B cell (primary cell): ENCODE measurements at places on chromosomes 11 and 22.

DNA sequence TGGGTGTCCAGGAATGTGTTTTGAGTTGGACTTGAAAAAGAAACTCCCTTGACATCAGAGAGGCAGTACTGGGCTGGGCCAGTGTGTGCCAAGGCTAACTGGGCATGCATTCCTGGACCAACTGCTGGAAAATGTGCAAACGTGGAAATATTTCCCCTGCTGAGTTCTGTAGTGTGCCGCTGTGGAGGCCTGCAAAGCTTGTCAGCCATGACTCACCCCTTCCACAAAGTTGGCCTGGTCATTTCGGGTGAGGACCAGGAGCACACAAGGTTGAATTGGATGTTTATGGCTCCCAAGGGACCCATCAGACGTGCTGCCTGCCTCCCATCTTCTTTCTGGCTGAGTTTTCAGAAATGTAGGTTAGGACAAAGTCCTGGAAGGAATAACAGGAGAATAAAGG is 513.1 kb downstream of the MIAT start:
- DNase-seq, result no peak

- no peak for DNase-seq
Measured at GRCh38 chr22:46350121-46350520, 14.6 kb downstream of the TRMU start.

- no peak for DNase-seq
Measured at GRCh38 chr11:96827164-96827563, 437.4 kb downstream of the JRKL start.

- DNase-seq, result no peak
Measured at GRCh38 chr22:21641417-21641788, 699 bp upstream of the SDF2L1 start.

DNA sequence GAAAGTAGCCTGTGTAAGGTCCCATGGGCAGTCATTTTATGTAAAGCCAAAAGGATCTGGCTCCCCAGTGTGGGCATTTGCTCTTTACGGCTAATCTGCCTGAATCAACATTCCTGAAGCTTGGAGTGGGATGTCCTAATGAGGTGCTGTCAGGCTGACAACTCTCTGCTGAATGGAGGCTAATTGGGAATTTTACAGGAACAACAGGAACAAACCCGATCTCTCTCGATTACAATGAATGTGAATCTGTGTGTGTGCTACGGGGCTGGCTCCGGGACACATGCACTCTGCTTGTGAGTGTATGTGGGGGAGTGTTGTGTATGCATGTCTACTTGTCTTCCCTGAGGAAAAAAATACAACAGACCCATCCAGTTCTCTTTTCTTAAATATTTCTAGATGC is 415.2 kb downstream of the TENM4 start:
- DNase-seq, result no peak

DNA sequence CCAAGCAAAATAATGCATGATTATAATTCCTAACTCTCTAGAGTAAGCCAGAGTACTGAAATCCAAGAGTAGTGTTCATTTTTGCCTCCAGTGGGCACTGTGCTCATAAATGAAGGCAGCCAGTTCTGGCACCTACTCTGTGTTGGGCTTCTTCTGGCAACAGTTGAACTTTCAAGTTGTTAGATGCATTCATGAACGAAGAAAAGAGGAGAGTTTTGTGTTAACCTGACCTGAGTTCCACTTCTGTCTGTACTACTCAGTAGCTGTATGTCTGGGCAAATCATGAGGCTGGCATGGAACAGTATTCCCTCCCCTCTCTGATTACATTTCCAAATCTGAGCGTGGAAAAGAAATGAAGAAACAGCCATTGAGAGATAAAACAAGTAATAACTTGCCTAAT is 20.3 kb upstream of the TENM4 start:
- DNase-seq, result no peak

DNA sequence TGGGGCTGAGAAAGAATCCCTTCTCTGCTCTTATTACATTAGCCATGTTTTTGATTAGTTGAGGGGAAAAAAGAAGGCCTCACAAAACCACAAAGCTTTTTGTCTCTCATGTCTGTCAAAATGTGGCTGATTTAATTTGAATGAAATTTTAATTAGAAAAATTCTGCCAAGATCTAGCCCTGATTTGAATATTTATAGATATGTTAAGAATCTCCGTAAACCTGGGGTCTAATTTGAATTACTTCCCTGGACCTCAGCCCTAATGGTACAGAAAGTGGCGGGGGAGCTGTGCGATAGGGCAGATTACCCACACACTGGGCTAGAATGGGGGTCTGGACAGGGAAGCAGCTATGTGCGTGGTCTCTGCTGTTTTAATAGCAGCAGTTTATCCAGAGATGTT is 141.3 kb upstream of the TTC12 start:
- DNase-seq, result no peak

- no peak for DNase-seq
Measured at GRCh38 chr11:2582946-2583604, 116.7 kb downstream of the KCNQ1OT1 start.

GRCh38 chr11:100923555-100923954 is 206.1 kb downstream of the PGR start:
- DNase-seq, result no peak

- no peak for DNase-seq
Measured at GRCh38 chr11:15062599-15062998, 10.8 kb upstream of the CALCB start.

DNA sequence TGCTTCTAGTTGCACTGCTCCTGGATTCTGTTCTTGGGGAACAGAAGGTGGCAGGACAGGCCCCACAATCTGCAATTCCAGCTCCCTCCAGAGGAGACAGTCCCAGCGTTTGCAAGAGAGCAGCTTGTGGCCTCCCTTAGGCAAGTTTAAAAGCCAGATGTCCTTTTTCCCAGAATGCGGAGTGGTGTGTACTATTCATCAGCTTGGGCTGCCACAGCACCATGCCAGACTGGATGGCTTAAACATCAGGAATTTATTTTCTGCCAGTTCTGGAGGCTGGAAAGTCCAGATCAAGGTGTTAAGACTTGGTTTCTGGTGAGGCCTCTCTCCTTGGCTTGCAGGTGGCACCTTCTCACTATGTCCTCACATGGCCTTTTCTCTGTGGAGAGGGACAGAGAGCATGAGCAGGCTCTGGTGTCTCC is 11.7 kb downstream of the MIAT start:
- no peak for DNase-seq

DNA sequence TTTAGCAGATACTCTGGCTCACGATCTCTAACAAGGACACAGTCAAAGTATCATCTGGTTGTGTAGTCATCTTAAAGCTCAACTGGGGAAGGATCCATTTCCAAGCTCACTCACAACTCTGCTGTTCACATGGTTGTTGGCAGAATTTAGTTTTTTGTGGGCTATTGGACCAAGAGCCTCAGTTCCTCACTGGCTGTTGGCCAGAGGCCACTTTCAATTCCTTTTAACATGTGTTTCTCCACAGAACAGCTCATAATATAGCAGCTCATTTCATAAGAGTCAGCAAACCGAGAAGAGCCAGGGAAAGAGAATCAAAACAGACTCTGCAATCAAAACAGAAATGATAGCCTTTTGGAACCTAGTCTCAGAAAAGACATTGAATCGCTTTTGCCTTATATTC is 22.6 kb downstream of the IZUMO1R start:
- DNase-seq, result no peak

DNA sequence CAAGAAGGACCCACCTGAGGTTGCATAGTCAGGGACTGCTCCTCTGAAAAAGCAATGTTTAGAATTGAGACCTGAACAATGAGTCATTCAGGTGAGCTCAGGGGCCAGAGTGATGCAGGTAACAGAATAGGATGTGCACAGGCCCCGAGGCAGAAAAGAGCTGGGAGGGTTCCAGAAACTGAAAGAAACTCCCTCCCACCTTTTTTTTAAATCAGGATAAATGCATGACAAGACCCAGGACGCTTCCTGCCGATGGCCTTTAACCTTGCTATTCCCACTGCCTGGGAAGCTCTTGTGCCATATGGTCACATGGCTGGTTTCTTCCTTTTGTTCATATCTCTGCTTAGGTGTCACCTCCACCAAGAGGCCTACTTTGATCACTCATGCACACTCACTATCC is 214.2 kb upstream of the ZBED5 start:
- DNase-seq, result no peak

- no peak for DNase-seq
Measured at GRCh38 chr11:33670250-33671011, 30.2 kb downstream of the C11orf91 start.

- DNase-seq, result peak; percentile 72
Measured at GRCh38 chr22:46614025-46614931, 5.9 kb upstream of the GRAMD4 start.

DNA sequence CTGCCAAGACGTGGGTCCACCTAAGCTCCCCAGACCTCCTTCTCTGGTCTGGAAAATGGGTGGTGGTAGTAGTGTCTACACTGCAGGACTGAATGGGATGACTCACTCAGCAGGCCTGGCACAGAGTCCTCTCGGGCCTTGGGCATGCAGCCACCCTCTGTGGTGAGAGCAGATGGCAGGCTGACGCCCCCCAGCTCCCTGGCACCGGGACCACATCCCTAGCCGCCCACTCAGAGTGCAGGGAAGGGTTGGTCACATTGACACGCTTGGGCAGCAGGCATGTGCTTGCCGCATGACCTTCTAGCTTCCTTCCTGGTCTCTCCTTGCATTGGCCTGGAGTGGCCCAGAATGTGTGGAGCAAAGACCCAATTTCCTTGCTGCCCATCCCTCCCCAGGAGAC is 30.7 kb upstream of the PRODH start:
- DNase-seq, result no peak

DNA sequence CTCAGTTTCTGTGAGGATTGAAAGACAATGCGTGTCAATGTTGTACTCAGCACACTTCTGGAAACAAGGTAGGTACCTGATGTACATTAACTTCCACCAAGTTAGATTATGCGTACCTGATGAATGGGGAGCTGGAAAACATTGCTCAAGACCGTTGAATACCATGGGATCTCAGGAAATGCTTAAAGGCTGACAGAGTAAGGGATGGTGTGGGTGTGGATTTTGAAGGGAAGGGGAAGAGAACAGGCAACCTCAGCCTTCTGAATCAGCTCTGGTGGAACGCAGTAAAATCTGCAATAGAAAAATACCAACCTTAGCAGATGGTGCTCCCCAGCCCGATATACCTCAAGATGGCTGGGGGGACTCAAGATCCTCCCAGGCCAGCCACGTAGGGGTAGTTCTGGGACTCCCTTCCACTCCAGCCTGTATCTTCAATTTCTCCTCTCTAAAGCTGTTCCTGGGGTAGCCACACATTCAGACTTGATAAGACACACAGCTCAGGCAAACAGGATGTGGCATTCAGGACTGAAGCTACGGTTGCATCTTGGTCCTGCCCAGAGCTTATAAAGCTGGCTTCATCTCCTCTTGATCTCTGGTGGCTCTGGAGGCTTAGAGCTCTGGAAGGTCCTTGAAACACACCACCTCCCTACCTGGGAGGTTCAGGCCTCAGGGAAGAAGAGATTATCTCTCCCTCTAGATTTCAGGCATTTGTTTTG is 111.8 kb downstream of the CTNND1 start:
- DNase-seq, result no peak

GRCh38 chr11:69711822-69712801 is 8.3 kb upstream of the FGF19 start:
- peak; percentile 23 for DNase-seq

DNA sequence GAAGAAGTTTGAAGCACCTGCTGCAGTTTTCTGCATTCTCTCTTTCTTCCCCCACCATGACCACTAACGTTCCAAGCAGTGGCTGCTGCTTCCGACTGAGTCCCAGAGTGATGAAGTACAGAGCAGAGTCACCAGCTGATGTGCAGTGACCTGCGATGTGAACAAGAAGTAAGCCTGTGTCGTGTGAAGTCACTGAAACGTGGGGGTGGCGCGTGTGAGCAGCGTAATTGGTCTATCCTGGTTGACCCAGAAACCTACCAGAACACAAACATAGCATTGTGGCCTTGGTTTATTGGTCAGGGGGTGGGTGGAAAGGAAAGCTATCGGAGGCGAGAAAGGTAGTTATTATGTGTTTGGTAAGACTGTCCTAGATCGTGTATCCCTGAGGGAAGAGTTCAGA is 3.5 kb downstream of the KRTAP5-7 start:
- no peak for DNase-seq

GRCh38 chr22:43129426-43130425 is 13.5 kb downstream of the MCAT start:
- DNase-seq, result no peak

DNA sequence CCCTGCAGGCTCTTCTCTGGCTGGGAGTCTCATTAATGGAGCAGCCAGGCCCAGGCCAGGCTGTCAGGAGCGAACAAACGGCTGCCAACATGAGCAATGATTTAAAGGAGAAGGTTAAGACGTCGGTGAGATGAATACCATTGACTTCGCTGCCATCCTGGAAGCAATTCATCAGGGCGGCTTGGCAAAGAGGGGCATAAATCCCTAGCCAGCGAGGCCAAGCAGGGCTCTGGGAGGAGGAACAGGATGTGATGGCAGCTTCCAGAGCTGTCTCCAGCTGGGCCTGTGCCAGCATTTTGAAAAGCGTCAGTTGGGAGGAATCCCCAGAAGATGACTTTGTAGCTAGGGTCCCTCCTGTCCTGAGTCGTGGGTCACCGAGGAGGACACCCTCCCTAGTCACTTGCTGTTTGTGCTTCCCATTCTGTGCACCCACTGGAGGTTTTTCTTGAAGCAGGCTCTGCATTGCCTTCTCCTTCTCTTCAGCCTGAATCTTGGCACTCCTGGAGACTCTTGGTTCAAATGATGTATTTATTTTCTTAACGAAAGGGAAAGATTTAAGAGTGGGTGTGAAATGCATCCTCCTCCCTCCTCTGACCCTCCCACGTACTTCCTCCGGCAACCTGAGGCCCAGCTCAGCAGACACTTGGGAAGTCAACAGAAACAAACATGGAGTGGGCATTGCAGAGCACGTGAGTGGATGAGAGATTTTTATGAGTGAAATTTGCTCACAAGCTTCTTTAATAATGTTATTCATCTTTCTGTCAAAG is 476.3 kb upstream of the CADM1 start:
- no peak for DNase-seq

DNA sequence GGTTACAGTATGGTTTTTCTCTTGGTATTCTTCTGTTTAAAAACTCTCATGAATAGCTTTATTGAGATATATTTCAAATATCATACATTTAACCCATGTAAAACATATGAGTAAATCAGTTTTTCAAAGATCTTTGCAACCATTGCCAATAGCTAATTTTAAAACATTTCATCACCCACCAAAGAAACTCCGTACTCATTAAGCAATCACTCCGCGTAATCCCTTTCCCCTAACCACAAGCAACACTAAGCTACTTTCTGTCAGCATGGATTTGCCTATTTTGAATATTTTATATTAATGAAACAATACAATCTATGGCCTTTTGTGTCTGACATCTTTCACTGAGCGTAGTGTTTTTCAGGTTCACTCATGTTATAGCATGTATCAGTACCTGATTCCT is 697.9 kb upstream of the ANO5 start:
- DNase-seq, result no peak
